ENCODE measurements at places on chromosomes 16 and 17.

- DNase-seq: peak; percentile 61
These were observed at the start of gene GHDC for GRCh38 chr17:42193969-42194899. Gene GHDC, minus strand, starts transcription at chr17:42194494. Its CDS starts 913 bp downstream, at chr17:42193581.

- no peak for DNase-seq
These were observed 44.5 kb upstream of the MLYCD start for GRCh38 chr16:83854420-83854819.

- DNase-seq: no peak
These were observed 49.3 kb upstream of the CACNG4 start for GRCh38 chr17:66915204-66915611.

GRCh38 chr17:79796444-79796762 lies 474 bp downstream of the CBX8 start:
- DNase-seq: no peak

GRCh38 chr17:17018612-17019429 lies 23.4 kb upstream of the MPRIP start:
- no peak for DNase-seq

GRCh38 chr17:39360537-39360936 lies 40.9 kb downstream of the FBXL20 start:
- DNase-seq: no peak

DNA sequence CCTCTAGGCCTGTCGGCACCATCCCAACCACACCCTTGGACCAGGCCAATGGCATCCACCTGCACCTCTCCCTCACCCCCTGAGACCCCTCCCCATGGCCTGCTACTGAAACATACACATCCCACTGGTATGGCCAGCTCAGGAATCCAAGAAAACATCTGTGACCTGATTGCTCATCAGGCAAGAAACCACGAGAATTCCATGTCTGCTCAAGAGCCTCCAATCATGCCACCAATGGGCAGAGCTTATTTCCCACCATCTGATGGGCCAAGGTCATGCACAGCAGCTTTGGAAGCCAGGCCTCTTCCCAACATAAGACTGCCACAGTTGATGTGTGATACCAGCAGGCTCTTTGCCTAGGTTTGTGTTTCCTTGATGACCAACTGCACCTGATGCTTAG lies 190.1 kb downstream of the C16orf78 start:
- DNase-seq: no peak

- DNase-seq: no peak
These were observed 97.9 kb upstream of the ZNF750 start for GRCh38 chr17:82937411-82938371.

DNA sequence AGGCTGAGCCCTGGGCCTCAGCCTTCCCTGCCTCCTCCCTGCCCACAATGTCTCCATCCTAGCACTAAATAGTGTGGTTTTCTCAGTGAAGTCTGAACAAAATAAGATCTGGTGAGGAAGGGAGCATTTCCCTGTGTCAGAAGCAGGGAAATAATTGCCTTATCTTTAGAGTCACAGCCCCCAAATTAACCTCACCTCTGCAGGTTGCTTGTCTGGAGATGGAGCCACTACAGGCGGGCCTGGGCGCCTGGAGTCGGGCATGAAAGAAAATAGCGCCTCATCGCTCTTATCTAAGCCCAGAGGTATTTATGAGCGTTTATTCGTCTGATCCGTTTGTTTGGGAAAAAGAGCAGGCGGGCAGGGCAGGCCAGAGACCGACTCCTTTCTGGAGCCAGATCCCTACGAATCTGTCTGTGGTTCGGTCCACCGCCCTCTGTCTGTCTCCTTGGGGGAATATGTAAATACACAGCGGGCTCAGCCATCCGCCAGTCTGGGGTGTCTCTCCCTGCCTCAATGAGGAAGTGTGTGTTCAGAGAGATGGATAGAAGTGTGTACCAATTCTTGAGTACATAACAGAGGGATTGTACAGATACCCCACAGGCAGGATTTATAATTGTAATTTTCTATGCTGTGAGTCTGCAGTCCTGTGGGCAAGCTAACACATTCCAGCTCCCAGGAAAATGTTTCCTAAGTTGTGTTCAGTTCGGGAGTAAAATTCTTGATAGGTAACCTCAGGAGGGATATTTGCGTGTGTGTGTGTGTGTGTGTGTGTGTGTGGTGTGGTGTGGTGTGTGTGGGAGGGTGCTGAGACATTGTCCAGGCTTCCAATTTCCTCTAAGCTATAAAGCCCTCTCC lies 4.3 kb downstream of the HOXB6 start:
- no peak for DNase-seq

DNA sequence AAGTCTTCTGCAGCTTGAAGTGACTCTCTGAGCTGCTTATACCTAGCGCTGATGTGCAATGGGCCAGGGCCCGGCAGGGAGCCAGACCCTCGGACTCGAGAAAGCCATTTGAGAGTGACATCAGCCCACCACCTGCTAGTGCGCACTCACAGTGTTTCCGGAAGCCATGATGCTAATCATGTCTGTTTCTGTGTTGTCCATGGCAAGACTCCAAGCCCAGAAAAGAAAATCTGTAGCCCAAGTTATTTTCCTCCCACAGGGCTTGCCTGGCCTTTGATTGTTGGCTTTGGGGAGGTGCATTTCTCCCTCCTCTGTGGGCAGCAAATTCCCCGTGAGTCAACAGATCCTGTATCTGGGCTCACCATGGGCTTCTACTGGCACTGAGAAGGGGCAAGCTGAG lies 1.8 kb upstream of the CDRT4 start:
- DNase-seq: no peak

- DNase-seq: no peak
These were observed 11.4 kb downstream of the NECAB2 start for GRCh38 chr16:83979441-83979840.

GRCh38 chr17:79625706-79626105 lies 14.9 kb upstream of the RBFOX3 start:
- DNase-seq: no peak

DNA sequence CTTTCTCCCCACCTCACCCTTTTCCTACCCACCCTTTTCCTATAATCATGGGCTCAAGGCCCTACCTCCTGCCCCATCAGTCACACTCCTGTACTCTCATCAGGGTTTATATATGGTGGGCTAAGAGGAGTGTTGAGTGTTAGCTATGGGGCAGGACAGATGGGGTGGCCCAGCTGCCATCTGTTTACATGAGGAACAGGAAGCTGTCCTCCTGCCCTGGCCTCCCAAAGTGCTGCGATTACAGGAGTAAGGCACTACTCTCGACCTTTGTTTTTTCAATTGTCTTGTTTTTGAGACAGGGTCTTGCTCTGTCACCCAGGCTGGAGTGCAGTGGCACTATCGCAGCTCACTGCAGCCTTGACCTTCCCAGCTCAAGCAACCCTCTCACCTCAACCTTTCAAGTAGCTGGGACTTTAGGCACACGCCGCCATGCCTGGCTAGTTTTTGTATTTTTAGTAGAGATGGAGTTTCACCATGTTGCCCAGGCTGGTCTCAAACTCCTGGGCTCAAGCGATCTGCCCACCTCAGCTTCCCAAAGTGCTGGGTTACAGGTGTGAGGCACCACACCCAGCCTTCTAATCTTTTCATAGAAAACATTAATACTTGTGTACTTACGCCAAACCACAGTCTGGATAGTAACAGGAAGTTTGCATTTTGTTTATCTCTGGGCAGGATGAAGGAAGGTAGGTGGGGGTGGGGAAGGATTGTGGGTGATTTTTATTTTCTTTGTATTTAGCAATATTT lies 1.6 kb downstream of the TRADD start:
- DNase-seq: no peak

GRCh38 chr16:68447653-68448359 lies 502 bp downstream of the SMPD3 start:
- no peak for DNase-seq

GRCh38 chr16:77599793-77600415 lies 122.4 kb upstream of the NUDT7 start:
- DNase-seq: no peak

GRCh38 chr16:73864868-73865267 lies 431.7 kb upstream of the PSMD7 start:
- DNase-seq: no peak

- DNase-seq: no peak
These were observed 6.0 kb upstream of the IGFBP4 start for GRCh38 chr17:40437095-40437732.

- no peak for DNase-seq
These were observed 20.2 kb downstream of the SPNS2 start for GRCh38 chr17:4518901-4519300.

GRCh38 chr17:58304750-58305486 lies 23.7 kb downstream of the TSPOAP1 start:
- DNase-seq: no peak

- DNase-seq: no peak
These were observed 10.4 kb downstream of the TP53I13 start for GRCh38 chr17:29578626-29579485.

DNA sequence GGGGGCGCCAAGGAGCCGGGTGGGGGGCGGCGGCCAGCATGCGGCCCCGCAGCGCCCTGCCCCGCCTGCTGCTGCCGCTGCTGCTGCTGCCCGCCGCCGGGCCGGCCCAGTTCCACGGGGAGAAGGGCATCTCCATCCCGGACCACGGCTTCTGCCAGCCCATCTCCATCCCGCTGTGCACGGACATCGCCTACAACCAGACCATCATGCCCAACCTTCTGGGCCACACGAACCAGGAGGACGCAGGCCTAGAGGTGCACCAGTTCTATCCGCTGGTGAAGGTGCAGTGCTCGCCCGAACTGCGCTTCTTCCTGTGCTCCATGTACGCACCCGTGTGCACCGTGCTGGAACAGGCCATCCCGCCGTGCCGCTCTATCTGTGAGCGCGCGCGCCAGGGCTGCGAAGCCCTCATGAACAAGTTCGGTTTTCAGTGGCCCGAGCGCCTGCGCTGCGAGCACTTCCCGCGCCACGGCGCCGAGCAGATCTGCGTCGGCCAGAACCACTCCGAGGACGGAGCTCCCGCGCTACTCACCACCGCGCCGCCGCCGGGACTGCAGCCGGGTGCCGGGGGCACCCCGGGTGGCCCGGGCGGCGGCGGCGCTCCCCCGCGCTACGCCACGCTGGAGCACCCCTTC lies 484 bp downstream of the FZD2 start:
- no peak for DNase-seq

GRCh38 chr16:79099716-79100115 lies 500.8 kb downstream of the MAF start:
- no peak for DNase-seq

GRCh38 chr17:50956750-50957523 lies 90.8 kb upstream of the TOB1 start:
- DNase-seq: peak; percentile 54

DNA sequence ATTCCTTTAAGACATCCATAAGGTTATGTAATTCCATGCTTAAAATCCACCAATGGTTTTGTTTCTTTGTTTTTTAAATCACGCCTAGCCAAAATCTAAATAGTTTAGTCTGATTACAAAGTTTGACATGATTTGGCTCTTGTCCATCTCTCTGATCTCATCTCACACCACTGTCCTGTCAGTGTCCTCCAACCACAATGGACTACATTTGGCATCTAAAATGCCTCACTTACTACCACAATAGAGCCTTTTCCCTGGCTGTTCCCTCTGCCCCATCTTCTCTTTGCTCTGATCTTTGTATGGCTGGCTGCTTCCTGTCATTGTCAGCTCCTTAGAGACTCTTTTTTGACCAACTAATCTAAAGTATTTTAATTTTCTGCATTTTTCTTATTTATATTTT lies 157.2 kb downstream of the MYO1D start:
- no peak for DNase-seq

GRCh38 chr17:41614098-41614497 lies 1.5 kb upstream of the KRT16 start:
- DNase-seq: no peak

DNA sequence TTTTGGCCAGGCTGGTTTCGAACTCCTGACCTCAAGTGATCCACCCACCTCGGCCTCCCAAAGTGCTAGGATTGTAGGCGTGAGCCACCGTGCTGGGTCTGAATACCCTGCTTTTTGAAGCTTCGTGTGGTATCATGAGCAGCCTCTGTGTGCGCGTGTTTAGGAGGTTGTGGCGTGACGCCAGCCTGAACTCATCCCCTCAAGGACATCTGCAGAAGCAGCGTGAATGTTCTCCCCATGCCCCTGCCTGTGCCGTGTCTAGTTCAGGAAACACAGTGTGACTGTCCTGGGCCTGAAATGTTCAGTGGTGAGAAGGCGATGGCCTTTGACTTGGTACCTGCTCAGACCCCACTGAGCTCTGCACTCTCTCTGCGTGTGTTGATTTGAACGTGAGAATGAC lies 35.6 kb downstream of the RNF213 start:
- DNase-seq: no peak

- no peak for DNase-seq
These were observed 87.5 kb downstream of the RPTOR start for GRCh38 chr17:80632046-80632581.

- no peak for DNase-seq
These were observed 107.3 kb downstream of the SDK2 start for GRCh38 chr17:73536700-73537605.
